ENCODE measurements at places on chromosomes 3 and 15.

DNA sequence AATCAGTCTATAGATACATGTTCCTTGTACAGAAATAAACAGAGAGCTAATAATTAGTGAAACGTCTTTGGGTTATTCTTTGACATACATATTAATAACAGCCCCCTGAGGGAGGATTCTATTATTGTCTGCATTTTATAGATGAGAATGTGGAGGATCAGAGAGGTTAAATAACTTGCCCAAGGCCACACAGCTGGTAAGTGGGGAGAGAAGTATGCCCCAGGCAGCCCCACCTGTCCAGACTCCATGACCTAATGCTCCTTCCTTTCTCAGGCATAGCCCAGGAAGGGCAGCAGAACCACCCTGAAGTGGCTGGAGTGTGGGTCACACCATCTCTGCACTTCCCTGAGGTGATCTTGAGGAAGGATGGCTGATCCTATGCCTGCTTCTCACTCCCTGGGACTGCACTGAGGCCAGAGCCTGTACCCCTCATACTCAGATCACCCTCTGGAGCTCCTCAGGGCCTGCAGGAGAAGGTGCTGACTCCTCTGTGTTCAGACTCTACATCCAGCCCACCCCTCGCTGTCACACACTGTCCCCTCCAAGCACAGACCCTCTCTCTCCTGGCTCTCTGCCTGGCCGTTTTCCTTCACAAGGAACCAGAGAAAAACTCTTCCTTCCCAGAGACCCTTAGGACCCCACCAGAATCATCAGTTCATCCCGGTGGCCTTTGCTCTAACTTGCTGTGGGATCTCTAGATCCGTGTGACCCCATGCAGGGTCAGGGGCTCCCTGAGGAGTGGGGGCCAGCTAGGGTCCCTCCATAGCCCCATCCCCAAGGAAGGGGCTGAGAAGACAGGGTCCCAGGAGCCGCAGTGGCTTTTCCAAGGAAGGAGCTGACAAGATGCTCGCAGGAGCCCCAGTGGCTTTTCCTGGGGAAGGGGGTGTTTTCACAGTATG lies 4.4 kb upstream of the HHATL start:
- no peak for ATAC-seq

GRCh38 chr3:14283092-14283812 lies 104.6 kb downstream of the LSM3 start:
- ATAC-seq, result no peak

DNA sequence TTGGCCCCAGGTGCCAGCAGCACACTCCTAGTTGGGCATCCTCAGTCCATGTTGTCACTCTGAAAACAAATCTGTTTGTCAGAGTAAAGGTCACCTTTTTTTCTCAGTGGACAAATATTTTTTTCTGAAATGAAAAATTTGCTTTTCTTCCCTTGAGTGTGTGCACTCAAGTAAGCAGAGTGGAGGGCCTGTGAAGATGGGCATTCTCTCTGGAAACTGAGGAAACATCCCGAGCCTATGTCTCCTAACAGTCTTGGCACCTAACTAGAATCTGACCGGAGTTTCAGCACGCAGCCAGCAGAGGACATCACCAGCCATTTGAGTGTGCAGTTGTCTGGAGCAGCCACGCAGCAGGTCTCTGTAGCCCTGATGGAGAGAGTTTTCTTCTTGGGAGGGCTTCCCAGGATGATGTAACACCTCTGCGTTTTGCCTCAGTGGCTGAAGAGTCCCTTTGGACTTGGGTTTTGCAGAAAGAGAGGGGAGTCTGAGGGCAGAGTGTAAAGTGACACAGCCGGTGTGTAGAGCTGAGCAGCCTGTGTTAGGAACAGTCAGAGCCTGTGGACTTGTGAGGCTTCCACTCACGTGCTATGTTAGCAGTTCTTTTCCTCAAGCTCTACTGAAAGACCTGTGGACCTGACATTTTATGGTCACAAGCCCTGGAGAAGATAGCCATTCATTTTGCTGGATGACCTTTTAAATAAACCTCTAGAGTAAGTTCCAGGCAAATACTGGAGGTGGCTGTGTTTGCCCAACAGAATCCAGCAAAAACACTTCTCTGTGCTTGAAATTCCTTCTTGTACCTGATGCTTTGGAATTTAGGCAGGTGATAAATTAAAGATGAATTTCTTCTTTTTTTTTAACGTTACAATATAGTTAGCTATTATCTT lies 51.6 kb downstream of the ABHD2 start:
- ATAC-seq, result no peak

GRCh38 chr15:70323111-70323851 lies 225.6 kb upstream of the TLE3 start:
- ATAC-seq, result no peak

GRCh38 chr15:60057554-60057953 lies 53.4 kb downstream of the FOXB1 start:
- ATAC-seq, result no peak

DNA sequence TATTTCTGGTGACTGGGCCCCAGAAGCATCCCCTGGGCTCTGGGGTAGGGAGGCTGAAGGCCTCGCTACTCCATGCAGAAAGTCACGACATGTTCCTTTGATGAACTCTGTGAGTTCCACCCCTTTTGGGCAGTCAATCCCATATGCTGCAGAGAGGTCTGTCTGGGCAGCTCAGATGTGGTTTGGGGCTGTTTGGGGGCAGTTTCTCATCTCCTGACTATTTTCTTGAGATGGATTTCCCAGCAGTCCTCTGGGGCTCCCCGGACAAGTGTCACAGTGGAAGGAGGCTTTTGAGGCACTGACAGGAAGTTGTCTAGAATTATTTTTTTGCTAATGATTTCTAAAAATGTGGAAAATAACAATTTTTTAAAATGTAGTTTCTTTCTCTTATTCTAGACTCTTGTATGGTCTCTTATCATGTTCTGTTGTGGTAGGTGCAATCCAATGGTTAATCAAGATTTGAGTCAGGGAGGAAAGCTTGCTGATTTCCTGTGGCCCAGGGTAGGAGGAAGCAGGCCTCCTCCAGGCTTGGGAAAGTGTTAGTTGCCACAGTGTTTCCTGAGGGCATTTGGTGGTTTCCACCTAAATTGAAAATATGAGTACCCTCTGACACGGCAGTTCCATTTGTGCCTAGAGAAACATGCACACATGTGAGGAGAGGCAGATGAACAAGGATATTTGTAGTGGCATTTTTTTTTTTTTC lies 19.9 kb upstream of the TATDN2 start:
- ATAC-seq, result peak; percentile 57

- ATAC-seq, result peak; percentile 15
Measured at GRCh38 chr15:42736178-42736792, 643 bp downstream of the CDAN1 start.

- ATAC-seq, result peak; percentile 45
Measured at GRCh38 chr15:31444844-31445243, 118.2 kb downstream of the KLF13 start.

GRCh38 chr3:146511402-146512134 lies 32.8 kb downstream of the PLSCR1 start:
- ATAC-seq, result no peak

DNA sequence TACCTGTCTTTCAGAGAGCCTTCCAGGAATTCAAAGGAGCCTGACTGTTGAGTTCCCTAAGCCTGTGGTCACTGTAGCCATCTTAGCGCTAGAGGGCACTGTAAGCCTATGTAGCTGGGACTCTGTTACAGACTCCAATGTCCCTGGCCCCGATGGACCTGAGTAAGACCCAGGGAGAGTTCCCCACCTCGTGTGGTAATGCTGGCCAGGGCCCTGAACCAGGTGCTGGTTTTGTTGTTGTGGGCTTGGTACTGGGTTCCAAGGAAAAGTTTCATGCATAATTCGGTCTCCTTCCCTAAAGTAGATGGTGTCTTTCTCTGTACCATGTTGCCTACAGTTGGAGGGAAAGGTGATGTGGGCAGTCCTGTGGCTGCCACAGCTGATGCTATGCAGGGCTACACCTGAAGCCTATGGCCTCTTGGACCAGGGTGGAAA lies 32.4 kb downstream of the CDAN1 start:
- peak; percentile 73 for ATAC-seq

DNA sequence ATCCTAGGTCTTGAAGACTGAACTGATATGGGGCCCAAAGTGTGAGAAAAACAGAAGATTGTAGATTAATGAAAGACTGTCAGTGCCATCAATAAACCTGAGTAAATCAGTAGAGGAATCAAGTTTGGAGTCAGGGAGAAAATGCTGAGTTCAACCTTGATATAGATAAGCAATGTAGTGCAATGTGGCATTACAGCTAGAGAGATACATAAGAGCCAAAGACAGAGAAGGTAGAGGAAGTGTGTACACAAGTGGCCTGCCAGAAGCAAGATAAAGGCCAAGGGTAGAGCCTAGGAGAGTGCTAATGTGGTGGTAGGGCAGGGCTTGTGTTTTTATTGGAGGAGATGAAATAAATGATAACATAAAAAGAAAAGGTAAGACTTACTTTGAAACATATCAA lies 26.0 kb upstream of the EID1 start:
- no peak for ATAC-seq

- no peak for ATAC-seq
Measured at GRCh38 chr3:194342861-194343560, 8.1 kb downstream of the CPN2 start.

DNA sequence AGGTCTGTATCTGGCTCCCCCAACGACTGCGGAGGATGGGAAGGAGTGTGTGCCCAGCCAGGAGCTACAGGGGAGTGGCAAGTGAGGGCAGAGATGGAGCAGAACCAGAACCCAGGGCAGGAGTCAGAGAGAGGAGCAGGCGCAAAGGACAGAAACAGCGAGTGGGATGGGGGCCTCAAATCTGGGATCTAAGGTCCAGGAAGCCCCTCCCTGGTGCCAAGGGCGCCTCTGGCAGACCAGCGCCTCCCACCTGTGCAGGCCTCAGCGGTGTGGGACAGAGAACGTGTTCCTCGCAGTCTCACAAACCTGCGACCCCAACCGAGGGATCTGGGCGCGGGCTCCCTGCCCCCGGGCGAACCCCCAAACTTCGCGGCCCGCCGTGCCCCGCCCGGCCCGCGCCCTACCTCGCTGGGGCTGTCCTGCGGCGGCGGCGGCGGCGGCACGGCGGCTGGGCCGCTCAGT lies 301 bp downstream of the PCBP4 start:
- peak; percentile 66 for ATAC-seq

GRCh38 chr3:42801784-42802183 lies 2.5 kb downstream of the HIGD1A start:
- no peak for ATAC-seq

GRCh38 chr15:81326466-81327212 lies 2.7 kb upstream of the STARD5 start:
- ATAC-seq, result no peak

GRCh38 chr15:66805202-66805885 lies 103.3 kb downstream of the SMAD6 start:
- ATAC-seq, result no peak

DNA sequence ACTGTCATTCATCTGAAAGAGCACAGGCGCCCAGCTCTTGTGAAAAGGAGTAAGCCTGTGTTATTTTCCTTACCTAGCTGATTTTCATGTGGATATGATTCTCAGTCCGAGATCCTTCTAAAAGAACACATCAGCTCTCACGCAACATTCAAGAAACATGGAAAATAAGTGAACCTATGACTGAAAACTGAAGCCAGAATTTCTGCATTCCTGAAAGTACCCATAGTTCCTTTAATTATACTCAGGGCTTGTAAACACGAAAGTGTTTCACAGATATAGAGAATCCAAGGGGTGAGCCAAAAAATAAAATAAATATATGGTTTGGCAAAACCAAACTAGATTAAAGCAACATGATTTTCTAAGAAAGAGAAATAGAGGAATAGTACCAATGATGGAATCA lies 100.8 kb upstream of the CHMP2B start:
- ATAC-seq, result no peak

DNA sequence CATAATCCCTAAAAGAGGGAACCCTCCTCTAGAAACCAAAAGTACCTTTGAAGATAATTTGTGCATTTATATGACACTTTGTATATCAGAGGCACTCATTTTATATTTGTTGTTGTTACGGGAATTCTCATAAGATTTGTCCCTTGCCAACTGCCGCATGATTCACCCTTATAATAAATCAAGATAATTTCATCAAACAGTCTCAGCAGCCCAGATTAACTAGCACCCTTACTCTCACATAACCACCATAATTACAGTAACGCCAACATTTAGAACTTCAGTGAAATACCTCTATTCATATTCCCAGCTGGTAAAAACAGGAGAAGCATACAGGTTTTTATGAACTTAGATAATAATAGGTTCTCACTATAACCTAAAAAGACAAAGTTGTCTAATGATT lies 271.9 kb downstream of the LRRC3B start:
- ATAC-seq, result no peak

DNA sequence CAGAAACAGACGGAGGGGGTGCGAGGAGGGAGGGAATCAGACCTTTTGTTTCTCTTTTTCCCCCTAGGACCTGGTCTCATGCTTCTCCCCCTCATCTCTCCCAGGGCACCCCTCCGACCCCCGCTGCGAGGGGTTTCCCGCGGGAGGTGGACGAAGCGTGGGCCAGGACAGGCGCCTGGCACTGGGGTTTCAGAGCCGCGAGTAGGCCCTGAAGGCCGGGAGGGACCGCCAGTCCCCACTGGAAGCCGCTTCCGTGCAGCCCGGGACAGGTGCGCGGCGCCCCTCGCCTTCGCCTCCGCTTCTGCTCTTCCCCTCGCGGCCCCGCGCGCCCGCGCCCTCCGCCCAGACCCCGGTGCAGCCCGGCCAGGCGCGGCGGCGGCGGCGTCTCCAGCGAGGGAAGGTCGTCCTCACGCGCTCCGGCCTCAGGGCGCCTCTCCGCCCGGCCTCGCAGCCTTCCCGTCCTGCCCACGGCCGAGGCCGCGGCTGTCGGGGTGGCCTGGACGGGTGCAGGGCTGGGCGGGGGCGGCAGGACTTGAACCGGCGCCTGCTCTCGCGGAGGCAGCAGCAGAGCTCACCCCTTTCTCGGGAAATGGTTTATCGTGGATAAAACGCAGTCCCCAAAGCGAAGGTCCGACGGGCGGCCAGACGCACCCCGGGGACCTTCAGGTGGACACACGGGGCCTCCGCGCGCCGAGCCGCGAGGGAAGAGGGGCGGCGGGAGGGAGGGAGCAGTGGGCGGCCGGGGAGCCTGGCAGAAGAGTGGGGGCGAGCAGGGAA lies 31.5 kb upstream of the ADAMTS17 start:
- ATAC-seq, result no peak

GRCh38 chr3:84965141-84965540 lies 6.4 kb downstream of the CADM2 start:
- ATAC-seq, result no peak

DNA sequence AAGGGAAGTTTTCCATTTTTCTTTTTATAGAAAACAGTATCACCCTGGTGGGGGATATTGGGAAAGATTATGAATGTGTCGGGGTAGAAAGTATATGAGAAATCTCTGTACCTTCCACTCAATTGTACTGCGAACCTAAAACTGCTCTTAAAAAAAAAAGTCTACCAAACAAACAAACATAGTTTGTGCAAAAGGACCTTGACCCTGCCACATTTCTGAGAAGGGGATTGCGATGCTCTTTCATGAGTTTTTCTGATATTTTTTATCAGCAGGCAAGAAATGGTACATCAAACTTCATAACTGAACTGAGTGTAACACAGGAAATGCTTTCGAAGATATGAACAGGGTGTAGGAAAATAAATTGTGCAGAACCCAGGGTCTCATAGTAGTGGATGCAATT lies 286.0 kb downstream of the WDR72 start:
- no peak for ATAC-seq

GRCh38 chr3:168006584-168006983 lies 89.1 kb downstream of the GOLIM4 start:
- ATAC-seq, result no peak
